ENCODE measurements at places on chromosomes 5 and 9.

- no peak for DNase-seq
Observed at GRCh38 chr9:73022353-73022752, 69.5 kb upstream of the ALDH1A1 start.

DNA sequence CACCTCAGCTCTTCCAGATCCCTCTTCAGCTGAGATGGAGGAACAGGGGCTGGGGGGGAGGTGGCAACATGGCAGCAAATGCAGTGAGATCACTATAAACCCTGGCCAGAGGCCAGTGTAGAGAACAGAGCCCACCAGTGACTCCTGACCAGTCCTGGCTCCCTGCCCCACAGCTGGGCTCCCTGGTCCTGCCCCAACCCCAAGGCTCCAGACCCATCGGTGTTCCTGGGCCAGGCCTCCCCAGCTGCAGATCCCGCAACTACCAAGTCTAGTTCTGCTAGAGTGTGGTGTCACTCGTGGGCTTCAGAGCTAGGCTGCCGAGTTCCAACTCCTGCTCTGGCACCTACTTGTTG is 16.8 kb downstream of the AKNA start:
- DNase-seq, result no peak

DNA sequence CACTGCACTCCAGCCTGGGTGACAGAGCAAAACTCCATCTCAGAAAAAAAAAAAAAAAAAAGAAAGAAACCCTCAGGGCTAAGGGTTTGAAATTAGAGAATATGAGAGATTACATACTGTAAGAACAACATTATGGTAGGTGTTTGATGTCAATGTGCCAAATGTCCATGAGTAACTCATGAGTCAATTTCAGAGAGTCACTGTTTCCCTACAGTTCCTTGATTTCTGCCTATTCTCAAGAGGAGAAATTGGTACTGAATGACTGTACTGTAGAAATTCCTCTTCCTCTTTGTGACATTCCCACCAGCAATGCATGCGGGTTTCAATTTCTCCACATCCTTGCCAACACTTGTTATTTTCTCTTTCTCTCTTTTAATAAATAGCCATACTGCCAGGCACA is 35.2 kb downstream of the MARVELD2 start:
- peak; percentile 97 for DNase-seq

DNA sequence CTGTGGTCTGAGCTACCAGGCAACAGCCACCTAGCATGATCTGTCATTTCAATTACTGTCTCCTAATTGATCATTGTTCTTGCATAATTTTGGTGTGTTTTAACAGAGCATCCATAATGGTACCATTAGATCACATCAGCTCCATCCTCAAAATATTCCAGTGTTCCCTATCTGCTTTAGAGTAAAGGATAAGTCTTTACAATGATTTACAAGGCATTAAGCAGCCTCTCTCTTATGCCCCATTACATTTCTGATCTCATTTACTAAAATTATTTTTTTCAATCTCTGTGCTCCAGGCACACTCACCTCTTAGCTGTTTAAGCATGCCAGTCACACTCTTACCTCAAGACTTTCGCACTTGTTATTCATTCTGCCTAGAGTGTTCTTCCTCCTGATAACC is 389.9 kb upstream of the PTPRD start:
- DNase-seq, result no peak

DNA sequence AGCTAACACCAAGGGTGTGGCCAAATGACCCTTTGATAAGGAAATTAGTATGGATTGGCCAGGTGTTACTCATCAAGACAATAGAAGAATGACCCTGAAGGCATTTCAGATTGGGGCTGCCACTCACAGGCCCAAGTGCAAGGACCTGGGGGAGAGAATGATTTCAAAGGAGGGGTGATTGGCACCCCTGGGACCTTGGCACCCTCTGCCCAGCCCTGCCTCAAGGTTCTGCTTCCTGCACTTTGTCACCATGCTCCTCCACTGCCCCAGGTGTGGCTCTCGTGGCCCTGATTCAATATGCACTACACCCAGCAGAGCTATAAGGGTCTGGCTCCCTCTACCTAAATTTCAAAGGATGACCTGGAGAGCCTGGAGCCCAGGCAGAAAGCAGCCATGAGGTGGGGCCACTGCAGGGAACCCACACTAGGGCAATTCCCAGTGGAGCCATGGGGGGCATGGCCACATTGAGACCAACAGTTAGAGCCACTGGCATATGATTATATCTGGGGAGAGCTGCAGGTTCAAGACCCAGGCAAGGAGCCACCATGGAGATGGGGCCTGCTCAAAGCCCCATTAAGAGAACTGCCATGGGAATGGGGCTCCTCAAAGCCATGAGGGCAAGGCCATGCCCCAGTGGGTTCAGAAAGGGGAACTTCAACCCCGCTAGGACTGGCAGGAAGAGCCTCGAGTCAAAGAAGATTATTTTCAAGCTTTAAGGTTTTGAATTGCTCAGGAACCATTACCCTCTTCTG is 93.0 kb downstream of the CEMIP2 start:
- no peak for DNase-seq

DNA sequence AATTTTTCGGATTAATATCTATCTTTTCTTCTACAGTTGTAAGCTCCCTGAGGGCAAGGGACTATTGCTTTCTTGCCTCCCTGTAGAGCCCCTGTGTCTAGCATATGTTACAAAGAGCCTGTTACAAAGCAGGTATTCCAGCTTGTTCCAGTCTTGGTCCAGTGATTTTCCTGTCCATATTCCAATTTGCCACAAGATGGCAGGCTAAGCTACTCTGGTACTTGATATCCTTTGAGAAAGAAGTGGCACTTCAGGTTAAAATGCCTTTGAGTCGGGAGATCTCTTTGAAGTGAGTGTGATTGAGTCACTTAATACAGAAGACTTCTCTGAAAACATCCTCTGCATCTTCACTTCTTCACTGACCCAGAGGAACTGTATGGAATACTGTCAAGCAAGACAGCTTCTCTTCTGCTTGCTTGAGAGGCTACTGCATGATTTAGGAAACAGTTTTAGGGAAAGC is 24.5 kb downstream of the CAVIN4 start:
- peak; percentile 86 for DNase-seq

- peak; percentile 91 for DNase-seq
Observed at GRCh38 chr9:98263482-98264357, 8.3 kb upstream of the TBC1D2 start.

DNA sequence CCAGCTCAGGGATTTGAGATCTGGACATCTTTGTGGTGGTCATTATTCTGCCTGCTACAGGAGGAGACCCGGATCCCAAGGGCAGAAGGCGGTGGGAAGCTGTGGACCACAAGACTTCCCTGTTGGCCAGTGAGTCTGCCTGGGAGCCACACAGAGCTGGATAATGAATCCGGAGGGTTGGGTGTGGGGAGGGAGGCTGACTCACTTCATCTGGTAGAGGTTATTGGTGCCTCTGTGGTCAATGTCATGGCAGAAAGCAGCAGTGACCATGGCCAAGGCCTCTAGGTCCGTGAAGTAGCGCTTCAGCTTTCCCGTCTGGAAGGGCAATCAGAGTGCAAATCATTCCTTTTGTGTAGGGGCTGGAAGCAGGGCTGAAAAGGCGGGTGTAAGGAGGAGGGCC is 58.5 kb downstream of the PDE6A start:
- no peak for DNase-seq

- DNase-seq, result no peak
Observed at GRCh38 chr9:87716141-87716540, 9.8 kb upstream of the CTSL start.

- DNase-seq, result peak; percentile 77
Observed at GRCh38 chr9:33818847-33819500, 2.0 kb downstream of the UBE2R2 start.

DNA sequence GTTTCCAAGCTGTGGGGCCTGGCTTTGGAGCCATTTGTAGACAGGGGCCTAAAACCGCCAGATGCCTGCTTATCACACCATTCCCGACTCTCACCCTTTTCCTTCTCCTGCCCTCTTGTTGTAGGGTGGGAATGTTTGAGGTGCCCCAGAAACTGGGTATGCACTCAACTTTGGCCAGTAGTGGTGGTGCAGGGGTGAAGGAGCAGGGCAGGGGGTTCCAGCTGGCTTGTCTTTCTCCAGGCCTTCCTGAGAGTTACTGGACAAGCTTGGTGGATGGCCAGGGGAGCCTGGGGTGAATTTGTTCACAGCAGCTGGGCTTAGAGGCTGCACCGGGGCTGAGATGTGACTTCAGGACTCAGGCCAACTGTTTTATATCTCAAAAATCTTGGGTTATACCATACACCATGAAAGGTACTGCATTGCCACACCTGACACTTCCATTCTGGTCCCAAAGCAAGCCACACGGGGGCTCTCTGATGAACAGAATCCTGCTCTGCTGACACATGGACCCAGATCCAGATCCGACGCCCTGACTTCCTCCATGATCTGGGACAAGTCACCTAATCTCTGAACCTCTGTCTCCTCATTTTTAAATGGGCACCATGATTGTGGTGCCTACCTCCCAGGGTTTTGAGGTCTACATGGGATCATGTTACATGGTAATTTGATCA is 62.1 kb downstream of the DAB2IP start:
- DNase-seq, result no peak

Data from RKO (cell line).